ENCODE measurements at places on chromosomes 12 and 14.

DNA sequence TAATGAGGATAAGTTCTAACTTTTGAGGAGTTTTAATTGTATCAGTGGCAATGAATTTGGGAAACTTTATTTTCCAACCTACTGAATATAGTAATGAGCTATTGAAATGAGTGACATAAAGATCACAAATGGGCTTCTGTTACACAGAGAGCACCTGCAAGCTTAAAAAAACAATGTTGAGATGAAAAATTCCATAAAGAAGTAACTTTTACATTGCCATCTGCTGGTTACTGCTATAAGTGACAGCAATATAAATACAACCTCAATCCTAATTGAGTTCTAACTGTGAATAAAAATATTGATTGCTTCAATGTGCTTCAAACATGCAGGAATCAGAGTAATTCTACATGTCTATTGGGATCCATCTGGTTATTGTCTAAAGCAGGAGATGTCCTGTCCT is 14.2 kb downstream of the WIF1 start:
- DNase-seq: no peak

DNA sequence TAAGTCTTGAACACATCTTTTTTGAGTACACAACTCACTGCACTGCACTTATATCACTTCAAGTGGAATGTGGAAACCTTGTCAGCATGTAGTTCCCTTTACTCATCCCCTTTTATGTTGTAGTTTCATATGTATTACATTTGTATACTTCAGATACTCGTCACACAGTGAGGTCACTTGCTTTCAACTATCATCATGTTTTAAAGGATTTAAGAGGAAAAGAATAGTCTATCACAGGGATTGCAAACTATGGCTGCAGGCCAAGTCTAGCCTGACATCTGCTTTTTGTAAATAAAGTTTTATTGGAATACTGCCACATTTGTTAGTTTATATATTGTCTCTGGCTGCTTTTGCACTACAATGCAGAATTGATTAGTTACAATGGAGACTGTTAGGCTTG is 24.3 kb downstream of the CNOT2 start:
- DNase-seq: no peak

DNA sequence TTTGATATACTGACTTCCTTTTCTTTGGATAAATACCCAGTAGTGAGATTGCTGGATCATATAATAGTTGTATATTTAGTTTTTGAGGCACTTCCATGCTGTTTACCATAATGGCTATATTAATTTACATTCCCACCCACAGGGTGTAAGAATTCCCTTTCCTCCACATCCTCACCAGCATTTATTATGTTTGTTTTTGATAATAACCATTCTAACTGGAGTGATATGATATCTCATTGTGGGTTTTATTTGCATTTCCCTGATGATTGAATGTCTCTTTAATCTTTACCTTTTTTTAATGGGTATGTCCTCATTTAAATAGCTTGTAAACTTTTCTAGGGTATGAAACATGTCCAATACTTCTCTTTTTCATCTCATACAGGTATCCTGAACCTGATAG is 11.6 kb upstream of the SAV1 start:
- DNase-seq: no peak

- DNase-seq: no peak
These were observed 108.6 kb downstream of the EGLN3 start for GRCh38 chr14:33842299-33842698.

- DNase-seq: no peak
These were observed 28.5 kb downstream of the CPM start for GRCh38 chr12:68904351-68904962.

DNA sequence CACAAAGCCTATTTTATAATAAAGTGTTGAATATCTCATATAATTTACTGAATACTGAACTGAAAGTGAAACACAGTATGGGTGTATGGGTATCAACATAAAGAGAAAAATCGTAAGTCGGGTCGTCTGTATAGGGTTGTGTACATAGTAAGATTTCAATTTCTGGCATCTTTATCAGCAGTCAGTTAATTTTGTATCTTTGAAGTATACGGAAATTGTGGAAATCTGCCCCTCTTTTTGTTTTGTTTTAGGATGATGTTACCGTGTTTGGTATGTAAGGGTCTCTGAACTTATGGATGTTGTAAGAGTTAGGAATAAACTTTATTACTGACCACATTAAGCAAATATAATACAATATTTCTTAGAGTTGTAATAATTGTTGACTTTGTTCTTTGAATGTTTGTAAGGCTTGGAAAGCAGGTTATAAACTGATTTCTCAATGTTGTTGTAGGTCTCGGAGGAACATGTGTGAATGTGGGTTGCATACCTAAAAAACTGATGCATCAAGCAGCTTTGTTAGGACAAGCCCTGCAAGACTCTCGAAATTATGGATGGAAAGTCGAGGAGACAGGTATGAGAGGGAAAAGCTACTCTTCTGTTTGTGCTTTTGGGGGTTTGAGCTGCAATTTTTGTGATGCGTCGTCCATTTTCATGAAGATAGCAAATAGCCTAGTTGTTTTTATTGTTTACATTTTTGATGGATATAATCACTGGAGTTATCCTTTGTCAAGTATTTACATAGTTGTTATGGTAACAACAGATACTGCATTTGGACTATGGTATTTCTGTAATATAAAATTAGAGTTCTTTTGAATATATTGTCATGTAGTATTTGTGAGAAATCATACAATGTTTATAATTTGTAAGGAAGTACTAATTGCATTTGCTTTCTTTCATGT is 12.0 kb downstream of the EID3 start:
- no peak for DNase-seq

- no peak for DNase-seq
These were observed 157.8 kb downstream of the NUBPL start for GRCh38 chr14:31718985-31719384.

DNA sequence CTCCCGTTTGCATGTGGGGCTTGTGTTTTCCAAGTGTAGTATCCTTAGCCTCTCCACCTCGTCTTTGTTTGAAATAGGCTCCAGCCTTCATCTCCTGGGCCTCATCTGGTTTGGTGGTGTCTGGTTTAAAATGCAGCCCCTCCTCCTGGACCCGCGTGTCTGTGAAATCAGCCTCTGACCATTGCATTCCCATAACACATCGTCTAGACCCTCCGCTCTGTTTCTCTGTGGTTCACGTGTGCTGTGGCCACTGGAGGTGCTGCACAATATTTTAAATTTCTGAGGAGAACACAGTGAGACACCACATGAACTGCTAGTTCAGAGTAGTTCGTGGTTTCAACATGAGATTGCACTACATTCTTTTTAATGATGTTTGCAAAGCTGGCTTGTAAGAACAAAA is 35.6 kb downstream of the UBE3B start:
- DNase-seq: no peak

DNA sequence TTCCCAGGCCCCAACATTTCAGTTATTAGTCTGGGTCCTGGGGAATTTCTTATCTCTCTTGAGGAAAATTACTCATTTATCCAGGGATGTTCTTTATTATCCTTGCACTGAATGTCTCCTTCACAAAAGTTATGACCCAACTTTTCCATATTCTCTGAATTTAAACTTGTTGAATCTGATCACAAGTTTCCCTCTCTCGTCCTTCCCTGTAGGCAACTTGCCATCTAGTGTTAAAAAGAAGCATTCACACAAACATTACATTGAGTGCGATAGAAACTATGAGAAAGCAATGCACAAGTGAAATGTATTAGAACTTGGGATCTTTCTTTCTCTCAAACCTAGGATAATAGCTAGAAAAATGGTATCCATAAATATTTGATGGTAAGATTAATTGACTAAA is 608.4 kb downstream of the FSCB start:
- DNase-seq: no peak

- no peak for DNase-seq
These were observed 25.5 kb downstream of the ATF7 start for GRCh38 chr12:53600490-53601295.

GRCh38 chr14:74610866-74611649 is 979 bp downstream of the LTBP2 start:
- no peak for DNase-seq

DNA sequence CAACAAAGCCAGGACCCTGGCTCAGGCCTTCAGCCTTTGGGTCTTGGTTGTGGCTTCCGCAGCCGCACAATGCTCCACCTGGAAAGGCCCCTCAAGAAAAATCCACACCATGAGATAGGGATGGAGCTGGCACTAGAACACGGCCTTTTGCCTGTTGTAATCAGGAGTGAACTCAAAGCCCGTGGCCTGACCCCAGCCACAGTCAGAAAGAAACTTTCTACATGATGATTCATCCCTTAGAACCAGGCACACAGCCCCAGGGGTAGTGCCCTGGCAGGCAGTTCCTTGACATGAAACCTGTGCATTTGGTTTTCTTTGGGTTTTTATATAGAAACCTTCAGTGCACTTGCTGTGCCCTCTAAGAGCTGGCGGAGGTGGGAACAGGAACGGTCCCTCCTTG is 5.1 kb downstream of the CLMN start:
- peak; percentile 73 for DNase-seq

- DNase-seq: no peak
These were observed 14.0 kb downstream of the CEP290 start for GRCh38 chr12:88127855-88128254.

GRCh38 chr12:613996-614395 is 49.2 kb downstream of the NINJ2 start:
- DNase-seq: no peak

DNA sequence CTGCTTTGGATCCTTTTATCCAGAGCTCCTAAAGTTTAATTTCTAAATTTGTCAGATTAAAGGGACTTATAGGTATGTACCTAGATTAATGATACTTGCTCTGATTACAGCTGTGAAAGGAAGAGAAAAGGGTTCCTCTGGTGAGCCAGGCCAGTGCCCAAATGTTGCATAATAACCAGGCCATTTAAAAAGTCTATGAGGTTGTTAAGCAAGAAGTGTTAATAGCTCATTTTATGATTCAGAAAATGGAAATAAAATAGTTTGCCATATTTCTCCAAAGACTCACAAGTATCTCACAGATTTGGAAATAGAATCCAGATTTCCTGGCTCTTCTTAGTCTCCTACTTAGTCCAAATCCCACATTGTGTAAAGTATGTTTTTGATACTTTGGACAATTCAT is 67.6 kb downstream of the SLC38A6 start:
- no peak for DNase-seq
